Activated T-cell treated with anti-CD3 and anti-CD28 coated beads, Interleukin-2, amount 50 U/mL, for 1 hour (primary cell): ENCODE measurements at places on chromosomes 2 and 18.
A peak's percentile ranks its signal among the peaks of the same experiment; 100 is the strongest.

DNA sequence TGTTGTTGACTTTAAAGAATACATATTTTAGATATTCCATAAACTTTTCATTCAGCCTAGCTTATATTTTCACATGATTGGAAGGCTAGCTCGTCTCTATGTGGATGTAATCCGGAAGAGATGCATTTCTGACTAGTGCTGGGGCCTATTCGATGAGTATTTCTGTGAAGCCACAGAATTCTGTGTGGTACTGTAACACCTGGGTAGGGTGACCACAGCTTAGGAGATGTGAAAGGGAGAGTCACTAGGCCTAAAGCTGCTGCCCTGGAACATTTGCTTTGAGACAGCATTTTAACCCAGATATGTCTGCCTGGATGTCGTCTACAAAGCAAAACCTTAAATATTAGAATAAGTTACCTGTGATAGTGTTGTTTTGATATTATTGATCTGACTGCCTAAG, 83.5 kb downstream of the ZNF236 start:
- DNase-seq, result no peak

DNA sequence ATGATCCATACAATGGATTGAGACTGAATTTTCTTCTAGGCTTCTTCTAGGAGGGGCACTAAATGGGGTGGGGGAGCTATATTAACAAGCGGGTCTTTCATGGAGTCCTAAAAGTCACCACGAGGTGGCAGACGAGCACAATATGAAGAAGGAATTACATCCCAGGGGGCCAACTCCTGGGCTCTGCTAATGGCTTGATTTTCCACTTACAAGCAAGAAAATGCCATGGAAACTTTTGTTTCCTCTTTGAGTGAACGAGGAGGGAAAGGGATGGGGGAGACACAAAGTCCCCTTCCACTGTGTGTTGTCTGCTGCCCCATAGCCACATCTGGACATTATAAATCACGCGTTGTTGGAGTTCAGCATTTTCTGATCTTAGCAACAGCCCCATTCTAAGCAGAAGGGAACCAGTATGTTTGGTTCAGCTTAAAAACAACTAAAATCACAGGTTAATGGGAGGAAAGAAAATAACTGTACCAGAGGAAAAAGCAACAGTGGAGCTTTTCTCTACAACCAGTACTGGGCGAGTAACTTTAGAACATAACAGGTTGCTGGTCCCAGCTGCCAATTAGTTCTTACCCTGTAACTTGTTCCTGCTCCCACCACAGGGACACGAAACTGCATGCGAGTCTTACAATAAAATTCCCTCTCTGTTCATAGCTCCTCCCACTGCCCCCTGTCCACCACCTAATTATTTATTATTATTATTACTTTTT, 285.0 kb upstream of the PARD3B start:
- peak; percentile 33 for DNase-seq

- no peak for DNase-seq
These were observed 41.4 kb downstream of the PKP4 start for GRCh38 chr2:158498043-158498748.

- no peak for DNase-seq
These were observed 26.3 kb downstream of the ASAP2 start for GRCh38 chr2:9232886-9233285.

DNA sequence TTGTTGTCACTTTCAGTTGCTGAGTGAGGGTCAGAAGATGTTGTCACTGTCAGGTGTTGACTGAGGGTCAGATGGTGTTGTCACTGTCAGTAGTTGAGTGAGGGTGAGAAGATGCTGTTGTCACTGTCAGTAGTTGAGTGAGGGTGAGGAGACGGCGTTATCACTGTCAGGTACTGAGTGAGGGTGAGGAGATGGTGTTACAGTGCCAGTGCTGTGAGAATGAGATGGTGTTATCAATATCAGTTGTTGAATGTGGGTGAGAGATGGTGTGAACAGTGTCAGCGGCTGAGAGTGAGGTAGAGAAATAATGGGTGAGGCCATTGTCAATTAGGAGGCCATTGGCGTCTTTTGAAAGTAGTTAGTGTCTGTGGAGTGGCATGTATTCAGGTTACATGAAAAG, 1.6 kb upstream of the ATP9B start:
- no peak for DNase-seq

DNA sequence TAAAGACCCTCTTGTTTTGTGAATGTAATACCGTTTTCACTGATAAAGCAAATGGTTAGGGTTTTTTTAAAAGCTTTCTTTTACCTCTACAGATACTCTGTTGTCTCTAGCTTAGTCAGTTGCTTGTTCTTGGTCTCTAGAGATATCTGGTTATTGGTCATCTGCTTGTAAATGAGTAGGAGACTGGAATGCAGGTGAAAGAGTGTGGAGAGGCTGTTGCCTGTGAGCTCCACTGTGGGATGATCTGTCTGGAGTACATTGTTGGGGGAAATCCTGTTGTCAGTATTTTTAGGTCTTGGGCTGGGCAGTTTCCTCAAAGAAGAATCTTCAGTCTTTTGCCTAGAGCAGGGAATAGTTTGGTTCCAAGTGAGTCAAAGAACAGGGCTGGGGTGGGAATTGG, 67.7 kb downstream of the SMCHD1 start:
- no peak for DNase-seq
